ENCODE measurements at places on chromosomes 2 and 18. TPM values are rescaled to one million over a fixed set of nuclear protein-coding genes. Genes with fewer than 3 reads are reported as not detected.

The ZSWIM2 gene
- not detected for total RNA-seq

The GREB1 gene
- 78.1 TPM for total RNA-seq

The KIAA2012 gene
- not detected for total RNA-seq

The LCT gene
- not detected for total RNA-seq

The UCN gene
- total RNA-seq, result 0.67 TPM

The UGT1A10 gene
- total RNA-seq, result not detected

The ACVR1C gene
- total RNA-seq, result 4.0 TPM

The IL1RN gene
- 0.69 TPM for total RNA-seq

The CHRND gene
- total RNA-seq, result not detected

The FOXD4L1 gene
- total RNA-seq, result not detected

The PAIP2B gene
- 0.33 TPM for total RNA-seq

The STK16 gene
- total RNA-seq, result 42.3 TPM

The GAREM2 gene
- 1.00 TPM for total RNA-seq

The CCNYL1 gene
- 10.7 TPM for total RNA-seq

The THAP4 gene
- total RNA-seq, result 68.3 TPM

The CMPK2 gene
- 196 TPM for total RNA-seq

The DNAH7 gene
- total RNA-seq, result 0.31 TPM

The ATP6V1C2 gene
- total RNA-seq, result 0.46 TPM

The SERPINB4 gene
- not detected for total RNA-seq

The G6PC2 gene
- total RNA-seq, result not detected

The FN1 gene
- total RNA-seq, result 138 TPM

The INSIG2 gene
- 5.5 TPM for total RNA-seq

The IL1A gene
- total RNA-seq, result not detected

The AQP12B gene
- total RNA-seq, result not detected

The PLGLB2 gene
- 1.9 TPM for total RNA-seq

The SLC19A3 gene
- 7.9 TPM for total RNA-seq

The FBXO48 gene
- total RNA-seq, result 1.4 TPM

The TNFRSF11A gene
- 1.7 TPM for total RNA-seq

The DPYSL5 gene
- total RNA-seq, result not detected

All from melanocyte of skin (primary cell).